NCI-H1436 treated with DMSO at 0.1 percent for 48 hours (cell line): ENCODE measurements at places on chromosomes 13 and 19.
A peak's percentile ranks its signal among the peaks of the same experiment; 100 is the strongest.

DNA sequence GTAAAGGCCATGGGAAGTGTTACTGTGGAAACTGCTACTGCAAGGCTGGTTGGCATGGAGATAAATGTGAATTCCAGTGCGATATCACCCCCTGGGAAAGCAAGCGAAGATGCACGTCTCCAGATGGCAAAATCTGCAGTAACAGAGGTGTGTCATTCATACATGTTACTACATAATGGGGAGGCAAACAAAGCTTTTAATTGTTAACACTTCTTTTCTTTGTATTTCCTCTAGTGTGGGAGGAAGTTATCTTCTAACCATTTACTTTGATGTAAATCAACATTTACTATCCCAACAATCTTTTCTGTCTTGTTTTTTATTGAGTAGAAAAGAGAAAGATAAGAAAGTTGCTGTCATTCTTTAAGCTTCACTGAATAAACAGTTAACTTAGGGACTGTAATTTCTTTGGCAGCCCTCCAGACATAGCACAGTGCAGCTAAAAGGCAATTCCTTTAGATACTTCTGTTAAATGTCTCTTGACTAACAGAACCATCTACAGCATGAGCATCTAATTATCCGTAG, 126.9 kb downstream of the ITGBL1 start:
- no peak for DNase-seq

DNA sequence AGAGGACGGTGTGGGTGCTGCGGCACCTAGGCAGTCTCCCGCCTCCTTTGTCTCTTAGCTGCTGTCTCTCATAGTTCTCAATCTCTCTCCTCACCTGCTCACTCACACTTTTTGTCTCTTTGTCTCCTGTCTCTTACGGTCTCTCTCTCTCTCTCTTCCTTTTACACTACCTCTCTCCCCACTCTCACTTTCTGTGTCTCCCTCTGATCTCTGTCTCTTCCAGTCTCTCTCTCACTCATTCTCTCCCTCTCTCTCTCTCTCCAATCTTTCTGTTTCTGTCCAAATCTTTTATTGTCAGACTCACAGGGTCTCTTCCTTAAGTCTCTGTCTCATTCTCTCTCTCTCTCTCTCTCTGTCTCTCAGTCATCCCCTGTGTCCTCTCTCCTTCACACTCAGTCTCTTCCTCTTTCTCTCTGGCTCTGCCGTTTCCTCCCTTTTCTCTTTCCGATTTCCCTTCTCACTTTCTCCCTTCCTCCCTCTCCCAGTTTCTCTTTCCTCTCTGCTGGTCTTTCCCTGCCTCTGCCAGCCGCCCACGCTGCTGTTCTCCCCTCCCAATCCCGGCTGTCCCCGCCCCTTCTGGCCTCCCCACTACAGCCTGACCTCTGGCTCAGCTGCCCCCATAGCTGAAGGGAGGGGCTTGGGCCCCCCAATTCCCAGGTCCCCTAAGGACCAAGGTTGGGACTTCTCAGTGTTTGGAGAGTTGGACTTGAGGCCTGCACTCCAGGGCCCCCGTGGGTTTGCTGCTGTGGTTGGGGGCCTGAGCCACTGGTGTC, at the start of gene PLEKHA4:
Gene PLEKHA4 (minus strand): TSS at position 504 of the 773 bp plus-strand sequence. CDS start 997 bp downstream, outside the sequence.
- DNase-seq = no peak

- no peak for DNase-seq
Observed at GRCh38 chr19:28554321-28555091, 658.4 kb downstream of the UQCRFS1 start.

- no peak for DNase-seq
Observed at GRCh38 chr13:104809483-104809882, 1726.0 kb downstream of the EFNB2 start.

DNA sequence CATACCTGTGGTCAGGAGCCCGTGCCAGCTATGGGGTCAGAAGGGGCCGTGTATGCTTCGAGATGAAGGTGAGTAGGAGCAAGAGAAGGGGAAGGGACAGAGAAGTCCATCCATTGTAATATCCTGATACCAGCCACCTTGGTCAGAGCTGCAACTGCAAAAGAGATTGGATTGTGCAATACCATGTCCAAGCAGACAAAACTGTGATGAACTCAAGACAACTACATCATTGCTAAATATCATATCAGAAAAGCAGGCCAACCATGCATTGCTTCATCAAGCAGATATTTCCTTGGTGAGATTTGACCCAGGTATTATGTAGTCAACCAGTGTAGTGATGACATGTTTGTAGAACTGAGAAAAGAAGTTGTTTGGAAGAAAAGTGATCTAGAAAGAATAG, 12.1 kb downstream of the HNRNPUL1 start:
- no peak for DNase-seq

- peak; percentile 19 for DNase-seq
Observed at GRCh38 chr19:5050067-5050656, 81.2 kb downstream of the KDM4B start.

GRCh38 chr13:110525328-110526319, 35.9 kb downstream of the RAB20 start:
- DNase-seq = no peak

DNA sequence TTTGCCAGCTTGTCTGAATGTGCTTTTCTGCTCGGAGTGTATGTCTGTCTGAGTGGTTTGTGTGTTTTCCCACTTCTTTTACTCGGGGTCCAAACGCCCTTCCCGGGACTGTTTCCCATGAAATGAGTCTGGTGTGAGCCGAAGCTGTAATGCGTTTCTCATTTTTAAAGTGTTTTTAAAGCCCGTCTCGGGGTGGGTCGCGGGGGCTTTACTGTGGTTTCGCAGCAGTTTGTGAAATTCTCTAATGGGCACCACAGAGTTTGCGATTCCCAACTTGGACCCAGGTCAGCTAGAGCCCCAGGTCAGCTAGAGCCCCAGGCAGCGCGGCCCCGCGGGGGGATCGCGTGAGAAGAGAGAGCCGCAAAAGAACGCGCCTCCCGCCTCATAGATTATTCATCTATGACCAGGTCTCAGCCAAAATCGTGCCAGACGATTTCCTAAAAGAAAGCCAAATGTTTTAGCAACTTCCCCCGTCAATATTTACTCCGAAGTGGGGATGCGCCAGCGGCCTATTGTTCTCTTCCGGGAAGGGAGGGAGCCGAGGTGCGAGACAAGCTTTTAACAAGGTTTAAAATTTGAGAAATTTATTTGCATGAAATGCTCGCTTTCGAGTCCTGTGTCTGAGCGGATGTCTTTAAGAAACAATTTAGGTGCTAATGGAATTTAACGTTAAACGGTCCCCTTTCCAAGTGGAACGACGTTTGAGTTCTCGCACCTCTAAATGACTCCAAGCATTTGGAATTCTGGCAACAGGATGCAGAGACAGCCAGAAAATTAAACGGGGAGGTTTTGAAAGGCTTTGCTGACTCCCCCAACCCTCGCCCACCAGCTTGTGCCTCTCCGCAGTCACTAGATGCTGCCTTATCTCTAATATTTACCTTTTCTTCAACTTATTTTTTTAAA, 2.2 kb downstream of the ZIC2 start:
- DNase-seq = no peak

DNA sequence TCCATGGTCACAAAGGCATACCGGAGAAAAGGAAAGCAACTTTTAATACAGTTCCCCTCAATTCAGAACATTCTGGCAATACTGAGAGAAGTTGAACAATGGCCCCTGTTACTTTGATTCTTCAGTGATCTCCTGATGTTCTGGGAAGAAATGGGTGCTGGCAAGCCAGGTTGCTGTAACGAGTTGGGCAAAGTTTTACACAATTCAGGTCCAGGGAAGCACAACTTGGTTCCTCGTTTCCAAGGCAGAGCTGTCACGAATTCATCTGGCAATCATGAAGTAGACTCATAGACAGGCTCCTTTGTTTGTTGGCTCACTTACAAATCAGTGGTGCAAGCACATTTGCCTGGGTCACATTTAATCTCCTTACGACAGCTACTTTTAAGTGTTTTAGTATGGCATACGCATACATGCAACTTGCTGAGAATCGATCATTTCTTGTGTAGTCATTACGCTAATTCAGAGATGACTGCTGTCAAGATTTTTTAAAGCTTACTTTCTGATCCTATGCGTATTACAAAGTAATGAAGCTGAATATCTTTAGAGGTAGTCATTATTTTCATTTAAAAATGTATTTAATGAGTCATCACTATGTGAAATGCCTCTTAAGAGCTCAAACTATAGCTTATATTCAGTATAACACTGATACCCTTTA, 174.7 kb downstream of the GPC5 start:
- DNase-seq = no peak

- no peak for DNase-seq
Observed at GRCh38 chr13:102309110-102309509, 92.7 kb downstream of the FGF14 start.

GRCh38 chr13:107376341-107377125, 808.6 kb upstream of the ARGLU1 start:
- DNase-seq = no peak

DNA sequence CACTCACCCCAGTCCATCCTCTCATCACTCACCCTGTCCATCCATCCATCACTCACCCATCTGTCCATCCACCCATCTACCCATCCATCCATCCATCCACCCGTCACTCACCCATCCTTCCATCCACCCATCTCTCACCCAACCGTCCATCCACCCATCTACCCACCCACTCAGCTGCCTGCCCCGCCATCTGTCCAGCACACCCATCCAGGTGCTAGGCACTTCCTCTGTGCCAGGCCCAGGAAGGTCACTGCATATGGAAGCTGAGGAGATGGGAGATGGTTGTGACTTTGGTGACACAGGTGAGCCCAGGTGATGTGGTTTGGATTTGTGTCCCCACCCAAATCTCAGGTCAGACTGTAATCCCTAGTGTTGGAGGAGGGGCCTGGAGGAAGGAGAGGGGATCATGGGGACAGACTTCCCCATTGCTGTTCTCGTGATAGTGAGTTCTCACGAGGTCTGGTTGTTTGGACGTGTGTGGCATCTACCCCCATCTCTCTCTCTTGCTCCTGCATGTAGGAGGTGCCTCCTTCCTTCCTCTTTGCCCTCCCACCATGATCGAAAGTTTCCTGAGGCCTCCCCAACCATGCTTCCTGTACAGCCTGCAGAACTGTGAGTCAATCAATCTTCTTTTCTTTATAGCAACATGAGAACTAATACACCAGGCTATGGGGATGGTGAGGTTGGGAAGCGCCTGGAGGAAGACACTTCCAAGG, 15.9 kb upstream of the C13orf46 start:
- no peak for DNase-seq

DNA sequence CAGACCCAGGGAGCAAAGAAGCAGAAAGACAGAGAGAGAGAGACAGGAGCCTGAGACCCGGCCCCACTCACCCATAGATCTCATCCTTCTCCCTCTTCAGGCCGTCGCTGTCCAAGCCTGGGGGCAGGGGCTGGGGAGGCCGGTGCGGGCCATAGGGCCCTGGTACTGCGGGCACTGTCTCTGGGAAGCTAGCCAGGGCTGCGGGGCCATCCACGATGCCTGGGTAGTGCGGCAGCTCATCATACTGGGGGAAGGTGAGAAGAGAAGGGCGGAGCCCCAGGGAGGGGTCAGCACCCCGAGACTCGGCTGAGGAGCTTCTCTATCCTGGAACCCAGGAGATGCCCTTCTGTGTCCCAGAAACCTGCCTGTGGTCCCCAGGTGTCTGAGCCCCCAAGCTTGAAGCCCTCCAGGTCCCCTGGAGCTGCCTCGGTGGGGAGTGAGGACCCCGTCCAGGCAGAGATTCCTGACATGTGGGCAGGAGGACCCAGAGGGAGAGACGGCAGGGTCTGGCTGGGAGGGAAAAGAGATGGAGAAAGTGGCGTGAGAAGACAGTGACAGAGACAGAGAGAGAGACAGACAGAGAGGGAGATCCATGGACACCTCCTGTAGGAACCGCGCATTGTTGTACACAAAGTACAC, 2.1 kb downstream of the MEIS3 start:
- no peak for DNase-seq
